ENCODE measurements at places on chromosomes 2 and 18. TPM values are rescaled to one million over a fixed set of nuclear protein-coding genes. Genes with fewer than 3 reads are reported as not detected.

GRCh38 chr2:205566606-205567168 is 115.6 kb upstream of the NRP2 start:
- DNase-seq: no peak

GRCh38 chr2:211846714-211847113 is 691.9 kb downstream of the ERBB4 start:
- DNase-seq: no peak

DNA sequence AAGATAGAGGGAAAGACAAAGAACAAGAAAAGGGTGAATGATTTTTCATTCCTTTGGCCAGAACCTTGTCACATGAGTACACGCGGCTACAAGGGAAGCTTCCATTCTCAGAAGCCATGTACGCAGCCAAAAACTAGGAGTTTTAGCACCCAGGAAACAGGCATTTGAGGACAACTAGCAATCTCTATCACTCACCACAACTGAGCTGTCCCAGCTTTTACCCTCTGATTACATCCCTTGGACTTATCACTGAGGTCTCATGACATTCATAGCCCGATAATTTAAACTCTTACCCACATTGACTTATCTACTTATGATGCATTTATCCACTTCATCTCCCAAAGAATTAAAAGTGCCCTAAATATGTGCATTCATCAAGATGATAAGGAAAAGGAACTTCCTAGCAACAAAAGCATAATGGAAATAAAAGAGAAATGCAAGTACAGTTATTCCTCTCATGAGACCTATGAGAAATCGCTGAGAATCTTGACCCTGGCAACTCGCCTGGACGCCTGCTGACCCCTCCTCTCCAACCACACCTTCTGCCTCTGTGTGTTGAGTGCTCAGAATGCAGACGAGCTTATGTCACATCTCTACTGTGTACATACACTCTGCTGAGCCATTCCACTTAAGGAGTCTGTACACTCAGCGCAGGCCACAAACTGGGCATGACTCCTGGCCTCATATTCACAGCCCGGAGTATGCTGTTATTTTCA is 28.7 kb upstream of the MFSD6 start:
- DNase-seq: peak; percentile 32

DNA sequence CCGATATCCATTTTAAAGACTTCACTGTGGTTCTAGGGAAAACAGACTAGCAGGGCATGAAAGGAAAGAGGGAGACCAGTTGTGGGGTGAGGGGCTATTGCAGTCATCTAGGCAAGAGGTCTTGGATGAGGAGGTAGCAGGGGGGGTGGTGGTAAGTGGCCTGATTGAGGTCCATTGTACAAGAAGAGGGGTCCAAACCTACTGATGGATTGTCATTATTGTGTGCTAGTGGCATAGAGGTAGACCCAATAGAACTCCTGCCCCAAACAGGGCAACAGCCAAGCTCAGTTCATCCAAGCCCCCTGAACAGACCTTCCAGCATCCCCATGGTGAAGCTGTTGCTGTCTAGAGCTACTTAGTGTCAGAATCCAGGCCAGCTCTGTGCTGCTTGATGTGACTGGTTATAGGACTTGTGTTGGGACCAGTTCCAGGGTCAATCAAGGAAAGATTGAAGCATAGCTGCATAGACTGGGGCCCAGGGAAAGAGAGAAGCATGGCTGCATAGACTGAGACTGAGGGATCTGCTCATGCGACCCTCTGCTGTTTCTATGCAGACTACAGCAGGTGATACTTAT is 7.0 kb downstream of the ASAP2 start:
- DNase-seq: no peak

The OSR1 gene
- total RNA-seq: 1.1 TPM
